Muscle of leg (tissue), 16 donors: ENCODE measurements at places on chromosomes 11 and 22. TPM values are rescaled to one million over a fixed set of nuclear protein-coding genes. Genes with fewer than 3 reads are reported as not detected.

GRCh38 chr11:66745356-66746235, 16.6 kb upstream of the SPTBN2 start:
- no peaks in the 10 kb centered on the region for H3K36me3 ChIP-seq
- no peaks in the 10 kb centered on the region for H3K27me3 ChIP-seq
- H3K27ac ChIP-seq = no peak overlapping the region
- H3K4me1 ChIP-seq = peaks cover 10% of the 10 kb centered on the region
- peak overlapping the region; percentile 97 for H3K4me3 ChIP-seq

DNA sequence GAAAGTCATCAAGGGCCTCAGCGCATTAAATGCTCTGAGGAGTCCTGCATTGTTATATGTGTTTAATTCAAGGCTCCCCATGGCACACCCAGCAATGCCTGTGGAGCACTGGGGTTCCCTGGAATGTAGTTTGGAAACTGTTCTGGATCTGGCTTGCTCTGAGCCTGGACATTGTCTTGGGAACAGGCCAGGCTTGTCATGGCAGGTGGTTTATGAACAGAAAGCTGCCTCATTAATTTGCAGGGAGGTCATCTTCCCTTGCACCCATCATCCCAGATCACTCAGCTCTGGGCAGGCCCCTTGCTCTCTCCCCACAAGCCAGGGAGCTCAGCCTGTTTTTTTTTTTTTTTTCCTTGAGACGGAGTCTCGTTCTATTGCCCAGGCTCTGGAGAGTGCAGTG, 32.9 kb downstream of the RPS6KA4 start:
- H3K4me3 ChIP-seq = no peak overlapping the region
- H3K36me3 ChIP-seq = no peaks in the 10 kb centered on the region
- peaks cover 4% of the 10 kb centered on the region for H3K27me3 ChIP-seq
- no peak overlapping the region for H3K27ac ChIP-seq

The PAX6 gene
- total RNA-seq = 0.27 TPM

GRCh38 chr11:103433386-103434072, 324.3 kb downstream of the DYNC2H1 start:
- H3K27ac ChIP-seq = no peak overlapping the region
- no peaks in the 10 kb centered on the region for H3K4me1 ChIP-seq
- no peaks in the 10 kb centered on the region for H3K36me3 ChIP-seq
- H3K27me3 ChIP-seq = no peaks in the 10 kb centered on the region
- peak; percentile 19 for DNase-seq
- H3K4me3 ChIP-seq = no peak overlapping the region

The IFTAP gene
- 54.5 TPM for total RNA-seq

The SGSM1 gene
- total RNA-seq = 0.13 TPM
